Stimulated activated CD8-positive, alpha-beta memory T cell treated with anti-CD3 and anti-CD28 coated beads, Interleukin-15, amount 100 ng/mL, for 1 hour (primary cell): ENCODE measurements at places on chromosomes 1 and 21.

DNA sequence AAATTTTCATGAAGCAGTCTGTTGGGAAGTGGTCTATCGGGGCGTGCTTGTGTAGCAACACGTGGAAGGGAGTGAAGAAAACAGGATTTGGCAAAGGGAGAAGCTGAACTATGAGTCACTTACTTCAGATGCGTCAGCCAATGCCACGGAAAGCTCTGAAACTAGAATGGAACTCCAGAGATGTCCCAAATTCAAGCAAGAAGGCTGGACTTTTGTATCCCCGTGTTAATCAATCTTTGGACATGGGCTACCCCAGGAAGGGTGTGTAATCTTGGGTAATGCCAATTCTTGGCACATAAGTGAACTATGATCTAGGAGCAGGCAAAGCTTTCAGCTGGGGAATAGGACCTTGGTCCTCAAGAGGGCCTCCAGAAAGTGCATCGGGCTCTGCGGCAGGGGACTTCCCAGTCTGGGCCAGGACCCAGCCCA is 102.6 kb downstream of the ADSS2 start:
- no peak for DNase-seq

- DNase-seq: no peak
These were observed 18.8 kb downstream of the PLEKHM2 start for GRCh38 chr1:15702722-15703550.

GRCh38 chr1:59543211-59543668 is 246.3 kb downstream of the FGGY start:
- no peak for DNase-seq

GRCh38 chr1:160855181-160855981 is 7.3 kb downstream of the CD244 start:
- no peak for DNase-seq

DNA sequence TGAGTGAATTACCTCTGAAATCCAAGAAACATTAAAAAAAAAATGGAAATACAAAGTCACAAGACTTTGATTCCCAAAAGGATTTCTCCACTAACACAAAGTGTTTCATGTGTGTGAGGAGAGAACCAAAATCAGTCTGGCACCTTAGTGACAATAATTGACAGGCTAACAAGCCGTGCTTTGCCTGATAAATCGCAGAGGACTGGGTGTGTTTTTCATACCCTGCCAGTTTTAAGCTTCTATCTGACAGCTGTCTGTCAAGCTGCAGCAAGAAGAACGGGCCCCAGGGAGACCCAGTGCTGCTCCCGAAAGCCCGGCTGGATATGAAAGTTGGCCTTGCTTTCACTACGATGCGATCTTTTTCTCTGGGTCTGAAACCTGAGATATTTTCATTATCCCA is 101.6 kb upstream of the KCNK2 start:
- no peak for DNase-seq

GRCh38 chr1:181119093-181119989 is 30.8 kb downstream of the IER5 start:
- no peak for DNase-seq
